Testis (tissue), 5 donors: ENCODE measurements at places on chromosomes 16 and 17.

- DNase-seq, result no peak
- no peaks in the 10 kb centered on the region for H3K36me3 ChIP-seq
- H3K27ac ChIP-seq, result peak overlapping the region; percentile 24
- H3K27me3 ChIP-seq, result no peaks in the 10 kb centered on the region
- H3K4me1 ChIP-seq, result peaks cover 9% of the 10 kb centered on the region
Observed at GRCh38 chr16:84876873-84877606, 57.3 kb downstream of the CRISPLD2 start.

GRCh38 chr16:10080051-10080772 lies 102.0 kb downstream of the GRIN2A start:
- H3K36me3 ChIP-seq, result no peaks in the 10 kb centered on the region
- H3K4me3 ChIP-seq, result no peak overlapping the region
- H3K27ac ChIP-seq, result no peak overlapping the region

GRCh38 chr16:25395528-25395927 lies 137.9 kb upstream of the ZKSCAN2 start:
- H3K27ac ChIP-seq, result no peak overlapping the region
- no peaks in the 10 kb centered on the region for H3K36me3 ChIP-seq
- no peak for DNase-seq
- H3K4me3 ChIP-seq, result no peak overlapping the region
- no peaks in the 10 kb centered on the region for H3K27me3 ChIP-seq

GRCh38 chr16:55041540-55042234 lies 111.0 kb downstream of the IRX5 start:
- H3K36me3 ChIP-seq, result no peaks in the 10 kb centered on the region
- H3K4me1 ChIP-seq, result no peaks in the 10 kb centered on the region
- no peak overlapping the region for H3K27ac ChIP-seq
- no peaks in the 10 kb centered on the region for H3K27me3 ChIP-seq

DNA sequence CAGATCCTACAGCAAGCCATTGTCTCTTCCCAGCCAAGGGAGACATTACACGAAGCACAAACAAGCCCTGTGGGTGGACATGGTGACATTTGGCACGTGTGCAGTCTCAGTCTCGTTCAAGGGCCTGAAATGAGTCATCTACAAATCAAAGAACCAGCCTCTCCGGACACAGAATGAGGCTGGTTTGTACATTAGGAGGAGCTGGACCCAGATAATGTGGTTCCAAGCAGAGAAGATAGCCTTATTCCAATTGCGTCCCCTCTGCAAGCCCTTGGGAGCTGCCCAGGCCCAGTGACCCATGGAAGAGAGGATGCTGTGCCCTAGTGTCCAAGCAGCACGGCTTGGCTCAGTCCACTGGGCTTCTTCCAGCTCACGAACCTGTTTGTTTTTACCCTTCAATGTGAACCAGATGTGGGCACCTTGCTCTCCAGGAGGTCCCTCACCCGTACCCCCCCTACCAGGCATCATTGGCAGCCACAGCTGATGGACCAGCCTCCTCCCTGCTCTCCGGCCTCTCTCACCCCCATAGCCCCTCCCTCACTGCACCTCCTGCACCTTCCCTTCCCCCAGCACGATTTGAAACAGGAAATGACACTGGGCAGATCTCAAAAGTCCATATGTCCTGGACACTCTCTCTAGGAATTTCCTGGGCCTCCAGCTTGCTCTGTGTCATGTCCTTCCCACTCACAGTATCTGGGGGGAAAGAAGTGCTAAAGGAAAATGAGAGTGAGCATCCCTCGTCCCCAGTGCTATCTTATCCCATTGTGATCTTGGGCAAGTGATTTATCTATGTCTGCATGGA lies 26.2 kb downstream of the KPNA2 start:
- H3K36me3 ChIP-seq, result no peaks in the 10 kb centered on the region
- H3K4me1 ChIP-seq, result no peaks in the 10 kb centered on the region
- H3K27me3 ChIP-seq, result no peaks in the 10 kb centered on the region
- no peak for DNase-seq

DNA sequence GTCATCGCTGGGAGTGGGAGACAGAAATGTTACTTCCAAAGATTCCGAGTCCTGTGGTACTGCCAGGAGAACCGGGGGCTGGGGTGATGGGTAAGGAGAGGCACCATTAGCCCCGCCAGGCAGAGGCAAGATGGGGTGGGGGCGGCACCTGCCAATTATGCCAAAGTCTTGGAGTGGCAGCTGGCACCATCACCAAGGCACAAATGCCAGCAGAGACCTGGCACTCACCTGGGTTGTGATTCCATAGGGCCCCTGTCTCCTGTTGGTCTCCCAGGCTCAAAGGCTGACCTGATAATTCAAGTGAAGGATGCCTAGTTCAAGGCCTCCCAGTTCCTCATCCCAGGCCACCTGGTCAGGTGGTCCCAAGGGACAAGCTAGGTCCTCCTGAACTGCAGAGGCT lies 7.6 kb downstream of the NXPH3 start:
- no peaks in the 10 kb centered on the region for H3K36me3 ChIP-seq
- H3K27ac ChIP-seq, result no peak overlapping the region
- DNase-seq, result no peak
- no peaks in the 10 kb centered on the region for H3K4me1 ChIP-seq
- no peaks in the 10 kb centered on the region for H3K27me3 ChIP-seq

GRCh38 chr17:30832438-30833124 lies 815 bp downstream of the ATAD5 start:
- no peaks in the 10 kb centered on the region for H3K27me3 ChIP-seq
- no peak for DNase-seq
- H3K27ac ChIP-seq, result no peak overlapping the region
- peaks cover 10% of the 10 kb centered on the region for H3K4me1 ChIP-seq
- H3K4me3 ChIP-seq, result peak overlapping the region; percentile 84

- no peak overlapping the region for H3K27ac ChIP-seq
- no peak overlapping the region for H3K4me3 ChIP-seq
- no peak for DNase-seq
- no peaks in the 10 kb centered on the region for H3K27me3 ChIP-seq
- H3K4me1 ChIP-seq, result no peaks in the 10 kb centered on the region
- no peaks in the 10 kb centered on the region for H3K36me3 ChIP-seq
Observed at GRCh38 chr16:84742641-84743092, 42.9 kb downstream of the USP10 start.

DNA sequence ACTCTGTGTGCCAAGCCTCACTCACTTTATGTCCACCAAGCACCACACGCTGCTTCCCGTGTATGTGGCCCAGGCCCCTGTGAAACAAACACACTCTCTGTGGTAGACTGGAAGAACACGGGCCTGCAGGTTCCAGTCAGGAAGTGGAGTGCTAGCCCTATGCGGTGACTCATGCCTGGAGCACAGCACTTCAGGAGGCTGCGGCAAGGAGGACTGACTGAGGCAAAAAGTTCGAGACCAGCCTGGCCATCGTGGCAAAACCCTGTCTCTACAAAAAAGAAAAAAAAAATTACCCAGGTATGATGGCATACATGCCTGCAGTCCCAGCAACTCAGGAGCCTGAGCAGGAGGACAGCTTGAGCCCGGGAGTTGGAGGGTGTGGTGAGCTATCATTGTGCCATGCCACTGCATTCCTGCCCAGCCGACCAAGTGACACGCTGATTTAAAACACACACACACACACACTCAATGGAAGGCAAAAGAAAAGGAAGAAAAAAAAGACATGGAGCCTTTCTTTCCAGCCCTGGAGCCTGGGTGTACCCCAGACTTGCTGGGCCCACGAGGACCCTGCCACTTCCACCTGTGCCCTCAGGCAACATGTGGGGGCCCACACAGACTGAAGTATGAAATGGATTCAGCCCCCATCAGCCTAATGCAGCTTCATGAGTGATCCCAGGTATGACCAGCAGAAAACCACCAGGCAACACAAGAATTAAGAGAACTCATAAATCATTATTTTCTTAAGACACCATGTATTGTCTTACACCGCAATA lies 126.6 kb downstream of the ANKRD11 start:
- no peaks in the 10 kb centered on the region for H3K36me3 ChIP-seq
- no peak overlapping the region for H3K27ac ChIP-seq
- no peaks in the 10 kb centered on the region for H3K27me3 ChIP-seq
- no peak overlapping the region for H3K4me3 ChIP-seq
- H3K4me1 ChIP-seq, result peaks cover 49% of the 10 kb centered on the region
- no peak for DNase-seq
